Brain microvascular endothelial cell (primary cell): ENCODE measurements at places on chromosomes 11 and 22.

- DNase-seq = no peak
These were observed 5.1 kb downstream of the MRGPRF start for GRCh38 chr11:69007975-69008381.

- DNase-seq = peak; percentile 34
These were observed 650 bp downstream of the PPM1F start for GRCh38 chr22:21951931-21952465.

DNA sequence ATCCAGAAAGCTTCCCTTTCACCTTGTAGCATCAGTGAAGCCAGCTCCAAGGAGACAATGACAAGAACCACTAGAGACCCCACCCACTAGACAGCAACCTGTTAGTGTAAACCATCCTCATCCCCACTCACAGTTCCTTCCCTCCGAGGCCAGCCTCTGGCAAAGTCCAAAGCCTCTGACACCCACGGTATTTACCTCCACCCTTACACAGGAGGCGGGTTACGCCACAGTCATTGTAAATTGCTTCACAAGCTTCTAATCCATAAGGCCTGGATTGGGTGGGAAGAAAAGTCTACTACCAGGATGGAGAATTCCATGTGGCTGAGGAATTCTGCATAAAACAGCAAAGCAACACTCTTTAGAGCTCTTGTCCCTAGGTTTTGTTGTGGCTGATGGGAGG lies 287.4 kb downstream of the BUD13 start:
- DNase-seq = no peak

DNA sequence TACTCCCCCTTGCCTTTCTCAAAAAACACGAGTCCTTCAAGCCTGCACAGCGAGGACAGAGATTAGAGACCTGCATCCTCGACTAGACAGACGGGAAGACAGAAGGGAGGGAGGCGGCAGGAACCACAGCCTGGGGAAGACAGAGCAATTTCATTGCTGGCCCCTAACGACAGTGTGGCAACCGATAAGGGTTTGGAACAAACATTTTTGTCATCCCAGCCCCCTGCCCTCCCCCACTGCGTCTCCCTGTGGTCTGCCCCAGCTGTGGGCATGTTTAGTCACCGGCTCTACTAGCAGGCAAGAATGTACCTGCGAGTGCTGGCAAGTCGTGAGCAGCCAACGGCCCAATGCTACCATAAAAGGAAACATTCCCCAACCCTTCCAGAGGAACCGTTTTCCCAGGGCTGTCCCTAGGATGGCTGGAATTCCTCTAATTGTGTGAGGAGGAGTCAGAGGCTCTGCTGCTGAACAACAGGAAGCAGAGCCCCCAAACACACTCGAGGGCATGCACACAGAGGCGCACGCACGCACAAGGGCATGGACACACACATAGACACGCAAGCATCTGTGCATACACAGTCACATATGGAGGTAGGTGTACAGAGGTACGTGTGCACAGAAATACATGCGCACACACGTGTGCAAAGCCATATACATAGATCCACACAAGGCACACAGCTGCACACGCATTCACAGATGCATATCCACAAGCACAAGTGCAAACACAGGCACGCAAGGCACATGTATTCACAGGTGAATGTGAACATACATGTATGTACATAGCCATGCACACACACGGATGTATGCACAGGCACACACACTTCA lies 58.3 kb downstream of the MYH9 start:
- peak; percentile 92 for DNase-seq

- DNase-seq = no peak
These were observed 98.9 kb downstream of the TRAF6 start for GRCh38 chr11:36411202-36411640.

GRCh38 chr22:44828193-44828592 lies 75.8 kb downstream of the ARHGAP8 start:
- DNase-seq = no peak

DNA sequence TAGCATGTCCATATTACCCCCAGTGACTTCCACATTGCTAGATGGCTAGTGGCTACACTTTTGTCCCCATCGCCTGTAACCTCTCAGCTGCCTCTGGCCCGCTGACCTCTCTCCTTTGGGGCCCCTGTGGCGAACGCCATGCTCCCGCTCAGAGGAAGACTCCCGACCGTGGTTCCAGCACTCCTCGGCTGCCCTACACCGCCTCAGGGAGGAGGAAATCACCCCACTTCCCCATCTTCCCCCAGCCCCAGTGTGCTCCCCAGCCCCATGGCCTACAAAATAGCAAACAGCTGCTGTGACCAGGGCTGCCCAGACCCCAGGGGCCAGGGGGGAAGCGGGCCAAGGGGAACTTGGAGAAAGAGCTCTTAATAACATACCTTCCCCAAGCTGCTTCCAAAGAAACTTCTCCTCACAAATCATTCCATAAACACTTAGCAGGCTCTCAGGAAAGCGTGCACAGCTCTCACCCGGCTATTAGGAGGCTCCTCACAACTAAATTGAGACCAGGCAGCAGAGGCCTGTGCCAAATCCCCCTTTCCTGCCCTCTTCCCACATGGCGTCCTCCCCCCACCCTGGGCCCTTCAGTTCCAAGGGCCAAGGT lies 63.5 kb upstream of the WNT11 start:
- no peak for DNase-seq

DNA sequence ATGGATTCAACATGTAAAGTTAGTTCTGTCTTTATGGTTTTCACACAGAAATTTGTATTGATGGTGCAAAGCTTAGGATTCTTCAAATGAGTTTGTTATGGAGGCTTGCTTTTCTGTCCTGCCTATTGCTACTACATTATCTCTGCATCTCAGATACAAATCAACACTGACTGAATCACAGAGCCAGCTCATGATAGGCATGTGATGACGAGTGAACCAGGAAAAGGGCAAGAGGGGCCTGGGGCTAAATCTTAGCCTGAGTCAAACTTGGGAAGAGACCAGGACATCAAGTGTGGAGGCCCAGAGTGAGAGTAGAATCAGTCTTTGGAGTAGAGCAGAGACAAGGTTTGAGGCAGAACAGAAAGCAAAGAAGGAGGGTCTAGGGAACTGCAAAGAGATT lies 107.1 kb upstream of the CD44 start:
- DNase-seq = peak; percentile 66

- DNase-seq = no peak
These were observed 98.3 kb downstream of the ARHGAP42 start for GRCh38 chr11:100785148-100785983.

GRCh38 chr11:3866206-3866605 lies 10.7 kb downstream of the STIM1 start:
- peak; percentile 8 for DNase-seq

DNA sequence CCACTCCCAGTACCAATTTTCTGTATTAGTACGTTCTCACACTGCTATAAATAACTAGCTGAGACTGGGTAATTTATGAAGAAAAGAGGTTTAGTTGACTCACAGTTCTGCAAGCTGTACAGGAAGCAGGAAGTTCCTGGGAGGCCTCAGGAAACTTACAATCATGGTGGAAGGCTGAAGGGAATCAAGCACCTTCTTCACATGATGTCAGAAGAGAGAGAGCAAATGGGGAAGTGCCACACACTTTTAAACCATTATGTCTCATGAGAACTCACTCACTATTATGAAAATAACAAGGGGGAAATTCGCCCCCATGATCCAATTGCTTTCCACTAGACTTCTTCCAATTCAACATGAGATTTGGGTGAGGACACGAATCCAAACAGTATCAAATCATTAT lies 271.4 kb downstream of the ETS1 start:
- no peak for DNase-seq

- no peak for DNase-seq
These were observed 12.5 kb upstream of the SMIM35 start for GRCh38 chr11:118098996-118099837.

- no peak for DNase-seq
These were observed 4.7 kb downstream of the NXPE2 start for GRCh38 chr11:114683007-114683406.

- no peak for DNase-seq
These were observed 2.4 kb downstream of the LINC01488 start for GRCh38 chr11:69483691-69484426.

DNA sequence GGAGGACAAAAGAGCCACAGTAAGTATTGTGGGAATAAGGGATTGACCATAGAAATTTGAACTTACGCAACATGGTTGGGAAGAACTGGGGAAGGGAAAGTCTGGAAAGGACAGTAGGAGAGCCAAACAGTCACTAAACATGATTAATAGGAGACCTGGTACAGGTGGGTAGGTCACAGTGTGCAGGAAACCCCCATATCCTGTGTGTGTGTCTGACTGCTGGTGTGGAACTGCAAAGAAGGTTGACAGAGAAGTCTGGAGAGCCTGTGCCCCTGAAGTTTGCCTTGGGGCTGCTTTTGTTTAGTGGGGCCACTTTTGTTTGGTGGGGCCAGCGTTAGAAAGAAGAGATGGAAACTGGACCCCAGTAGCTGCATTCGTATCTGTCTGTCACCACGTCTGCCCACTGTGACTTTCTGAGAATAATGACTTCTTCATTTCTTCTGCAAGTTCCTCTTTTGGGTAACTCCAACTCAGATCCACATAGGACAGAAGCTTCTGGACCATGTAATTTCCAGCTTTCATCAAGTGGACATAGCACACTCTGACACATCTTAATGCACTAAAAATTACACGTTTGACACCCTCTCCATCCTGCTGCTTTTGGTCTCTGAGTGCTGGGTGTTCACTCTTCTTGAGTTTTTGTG lies 126.8 kb upstream of the RAG2 start:
- no peak for DNase-seq

DNA sequence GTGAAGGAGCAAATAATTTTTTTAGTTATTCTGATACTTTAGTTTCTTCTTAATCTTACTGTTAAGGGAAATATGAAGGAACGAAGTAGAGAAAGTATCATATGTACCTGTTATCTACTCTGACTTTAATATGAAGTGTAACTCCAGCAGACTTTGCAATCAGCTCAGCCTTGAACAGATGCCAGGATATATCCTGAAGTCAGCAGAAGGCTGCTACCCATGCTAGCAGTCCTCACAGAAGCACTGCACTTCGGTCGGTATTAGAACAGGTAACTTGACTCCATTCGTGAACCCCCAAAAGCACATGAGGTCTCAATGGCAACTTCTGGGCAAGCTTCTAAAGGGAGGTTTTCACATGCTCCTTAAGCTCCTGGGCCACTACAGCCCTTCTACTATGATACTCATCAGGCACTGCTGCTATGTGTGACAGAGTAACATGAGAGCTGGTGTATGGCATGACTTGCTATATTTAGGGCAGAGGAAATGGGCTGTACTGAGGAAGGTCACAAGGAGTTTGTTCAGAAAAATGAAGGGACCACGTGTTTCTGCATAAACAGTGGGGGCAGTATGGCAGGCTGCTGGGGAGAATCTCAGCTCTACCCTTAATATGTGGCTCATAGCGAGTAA lies 344.1 kb downstream of the SOX6 start:
- DNase-seq = peak; percentile 16

DNA sequence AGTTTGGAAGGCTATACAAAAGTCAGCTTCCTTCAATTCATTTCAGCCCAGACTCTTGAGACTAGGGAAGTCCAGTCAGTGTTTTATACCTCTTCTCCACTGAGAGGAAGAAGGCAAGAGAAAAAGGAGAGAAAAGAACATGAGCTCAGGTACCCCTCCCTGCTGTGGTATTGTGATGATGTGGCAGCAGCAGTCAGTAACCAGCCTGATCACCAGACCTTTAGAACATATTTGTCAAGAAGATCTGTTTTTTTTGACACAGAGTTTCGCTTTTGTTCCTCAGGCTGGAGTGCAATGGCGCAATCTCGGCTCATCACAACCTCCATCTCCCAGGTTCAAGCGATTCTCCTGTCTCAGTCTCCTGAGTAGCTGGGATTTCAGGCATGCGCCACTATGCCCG lies 21.2 kb upstream of the RPS13 start:
- no peak for DNase-seq

DNA sequence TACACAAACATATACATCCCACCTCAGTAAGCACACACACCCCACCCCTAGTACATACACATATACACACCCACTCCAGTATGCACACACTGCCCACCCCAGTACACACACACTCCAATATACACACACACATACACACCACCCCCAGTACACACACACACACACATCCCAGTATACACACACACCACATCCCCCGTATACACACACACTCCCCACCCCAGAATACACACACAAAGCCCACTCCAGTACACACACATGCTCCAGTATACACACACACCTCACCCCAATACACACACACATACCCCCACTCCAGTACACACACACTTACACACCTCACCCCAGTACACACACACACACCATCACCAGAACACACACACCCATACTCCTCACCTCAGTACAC lies 7.4 kb downstream of the TECTA start:
- DNase-seq = no peak

GRCh38 chr11:57348636-57349313 lies 10.6 kb downstream of the P2RX3 start:
- no peak for DNase-seq

DNA sequence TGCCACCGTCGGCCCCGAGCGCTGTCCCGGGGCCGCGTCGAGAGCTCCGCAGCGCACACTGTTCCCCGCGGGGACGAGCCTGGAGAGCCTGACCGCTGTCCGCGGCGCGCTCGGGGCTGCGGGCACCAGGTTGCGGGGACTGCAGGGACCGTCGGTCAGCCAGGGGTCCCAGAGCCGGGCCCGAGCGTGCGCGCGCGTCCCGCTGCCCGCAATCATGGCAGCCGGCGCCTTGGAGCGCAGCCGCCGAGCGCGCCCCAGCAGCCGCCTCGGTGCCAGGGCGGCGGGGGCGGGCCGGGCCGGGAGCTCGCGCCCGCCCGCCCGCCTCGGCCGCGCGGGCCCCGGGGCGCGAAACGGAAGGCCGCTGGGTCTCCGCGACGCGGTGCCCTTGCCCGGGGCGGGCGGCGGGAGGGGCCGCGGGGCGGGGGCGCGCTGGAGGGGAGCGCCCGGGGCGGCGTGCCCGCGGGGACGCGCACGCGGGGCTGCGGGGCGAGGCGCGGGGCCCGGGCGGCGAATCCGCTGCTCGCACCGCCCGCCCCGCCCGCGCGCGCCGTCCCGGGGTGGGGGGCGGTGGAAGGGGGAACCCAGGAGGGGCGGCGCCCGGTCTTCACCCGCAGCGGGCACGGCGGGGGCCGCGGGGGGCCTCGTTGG lies 79.4 kb upstream of the PPARA start:
- DNase-seq = no peak

- DNase-seq = no peak
These were observed 124.8 kb upstream of the CSNK2A3 start for GRCh38 chr11:11477695-11478420.

GRCh38 chr22:33844273-33844672 lies 76.0 kb downstream of the LARGE1 start:
- DNase-seq = no peak

DNA sequence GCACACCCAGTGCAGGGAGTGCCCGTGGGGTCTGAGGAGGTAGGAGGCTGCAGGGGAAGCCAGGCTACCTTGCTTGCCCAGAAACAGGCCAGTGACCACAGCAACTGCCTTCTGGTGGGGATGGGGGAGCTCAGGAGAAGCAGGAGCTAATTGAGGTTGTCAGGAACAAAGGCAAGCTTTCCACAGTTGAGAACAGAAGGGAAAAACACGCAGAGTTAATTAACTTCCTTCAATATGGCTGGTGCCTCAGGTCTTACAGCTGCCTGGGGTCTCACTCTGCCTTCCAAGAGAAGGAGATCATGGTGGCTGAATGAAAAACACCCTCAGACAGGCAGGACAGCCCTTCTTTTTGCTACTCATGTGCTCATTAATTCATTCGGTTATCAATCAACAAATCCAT lies 127.9 kb upstream of the SYT13 start:
- DNase-seq = no peak
